DMS 273 treated with DMSO at 0.1 percent for 48 hours (cell line): ENCODE measurements at places on chromosomes 11 and 22.

- DNase-seq: no peak
Measured at GRCh38 chr11:34514597-34514996, 1.0 kb upstream of the ELF5 start.

- DNase-seq: no peak
Measured at GRCh38 chr11:120112174-120112796, 25.6 kb downstream of the TRIM29 start.

GRCh38 chr22:46390105-46390651 is 54.7 kb downstream of the TRMU start:
- no peak for DNase-seq

DNA sequence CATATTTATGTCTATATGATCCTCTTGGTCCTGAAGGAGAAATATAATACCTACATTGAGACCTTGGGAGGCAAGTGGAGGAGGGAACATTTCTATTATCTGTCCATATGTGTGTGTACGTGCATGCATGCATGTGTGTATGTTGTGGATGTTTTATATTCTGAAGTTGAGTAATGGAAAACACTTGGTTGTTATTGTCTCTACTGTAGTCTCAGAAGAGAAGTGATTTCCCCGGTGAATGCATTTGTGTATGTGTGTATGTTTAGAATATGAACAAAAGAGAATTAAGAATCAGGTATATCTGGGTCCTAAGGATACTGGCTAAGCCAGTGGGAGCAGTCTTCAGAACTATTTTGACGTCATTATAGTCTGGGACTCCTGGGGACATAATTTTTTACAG is at the start of gene OR52N1:
Gene OR52N1 (minus strand): TSS at position 101 of the 400 bp plus-strand sequence. CDS start 2,449 bp downstream, outside the sequence.
- no peak for DNase-seq

DNA sequence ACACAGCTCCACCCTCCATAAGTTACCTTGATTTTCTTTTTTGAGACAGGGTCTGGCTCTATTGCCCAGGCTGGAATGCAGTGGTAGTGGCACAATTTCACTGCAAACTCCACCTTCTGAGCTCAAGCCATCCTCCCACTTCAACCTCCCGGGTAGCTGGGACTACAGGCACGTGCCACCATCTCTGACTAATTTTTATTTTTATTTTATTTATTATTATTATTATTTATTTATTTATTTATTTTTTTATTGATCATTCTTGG is 9.6 kb downstream of the RPS3 start:
- no peak for DNase-seq

DNA sequence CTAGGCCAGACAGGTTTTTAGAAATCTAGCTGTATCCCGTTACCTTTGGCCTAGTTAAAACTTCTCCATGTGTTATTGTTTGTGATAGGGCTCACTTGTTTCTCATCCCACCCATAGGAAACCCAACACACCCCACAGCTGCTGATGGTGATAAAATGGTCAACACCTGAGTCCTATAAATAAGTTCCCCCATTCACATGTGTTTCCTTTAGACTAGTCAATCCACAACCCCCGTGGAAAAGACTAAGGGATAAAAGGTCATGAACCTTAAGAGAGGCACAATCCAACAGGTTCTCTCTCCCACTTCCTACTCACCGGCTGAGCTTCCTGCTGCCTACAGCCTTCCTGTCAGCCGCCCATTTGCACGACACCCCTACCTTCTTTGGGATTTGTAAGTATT is 768.4 kb downstream of the JRKL start:
- no peak for DNase-seq

DNA sequence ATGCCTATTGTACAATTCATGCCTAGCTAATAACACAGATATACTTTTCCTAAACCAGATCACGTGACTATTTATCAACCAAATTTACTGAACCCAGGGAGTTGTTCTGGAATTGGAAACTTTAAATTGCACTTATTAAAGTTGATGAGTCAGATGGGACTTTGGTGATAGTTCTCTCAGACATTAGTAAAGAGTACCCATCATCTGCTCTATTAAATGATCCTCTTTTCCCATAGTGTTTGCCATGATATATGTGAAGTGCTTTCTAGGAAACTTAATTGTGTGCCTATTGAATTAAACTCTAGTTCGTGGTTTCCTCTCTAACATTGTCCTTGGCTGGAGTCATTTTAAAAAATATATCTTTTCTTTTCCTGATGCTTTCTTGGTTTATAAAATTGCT is 99.0 kb downstream of the UVRAG start:
- DNase-seq: no peak

GRCh38 chr11:122814401-122814800 is 23.9 kb upstream of the CRTAM start:
- DNase-seq: no peak

GRCh38 chr11:113705871-113706655 is at the start of gene TMPRSS5:
TMPRSS5 (minus strand) TSS chr11:113706308; CDS start chr11:113706224, 84 bp downstream.
- DNase-seq: no peak

DNA sequence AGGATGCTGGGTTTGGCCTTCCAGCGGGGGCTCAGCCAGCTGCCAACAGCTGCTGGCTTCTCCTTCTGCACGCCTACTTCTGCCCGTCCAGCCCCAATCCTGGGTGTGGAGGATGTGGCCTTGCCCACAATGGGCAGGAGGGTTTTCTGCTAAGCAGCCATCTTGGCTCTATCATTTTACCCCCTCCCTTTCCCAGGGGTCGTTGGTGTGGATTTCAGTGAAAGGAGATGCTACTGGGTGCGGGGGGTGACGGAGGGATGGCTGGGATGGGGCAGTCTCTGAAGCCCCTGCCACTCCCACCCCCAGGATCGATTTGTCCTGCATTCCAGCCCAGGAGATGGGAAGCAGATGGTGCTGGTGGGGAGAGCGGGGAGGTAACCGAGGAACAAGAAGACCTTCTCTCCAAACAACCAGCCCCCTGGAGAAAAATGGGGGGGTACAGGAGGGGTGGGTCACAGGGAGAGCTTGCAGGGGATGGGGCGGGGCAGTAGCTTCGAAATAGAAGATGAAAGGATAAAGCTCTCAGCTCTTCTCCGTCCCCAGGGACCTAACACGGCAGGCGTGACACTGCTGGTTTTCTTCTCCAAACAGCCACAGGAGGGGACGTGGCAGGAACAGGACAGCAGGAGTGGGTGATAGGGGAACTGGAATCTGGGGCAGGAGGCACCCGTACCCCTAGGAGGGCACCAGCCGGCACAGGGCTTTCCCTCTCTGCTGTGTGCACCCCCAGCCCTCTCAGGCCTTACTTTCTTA is 68.9 kb downstream of the NECTIN1 start:
- no peak for DNase-seq

DNA sequence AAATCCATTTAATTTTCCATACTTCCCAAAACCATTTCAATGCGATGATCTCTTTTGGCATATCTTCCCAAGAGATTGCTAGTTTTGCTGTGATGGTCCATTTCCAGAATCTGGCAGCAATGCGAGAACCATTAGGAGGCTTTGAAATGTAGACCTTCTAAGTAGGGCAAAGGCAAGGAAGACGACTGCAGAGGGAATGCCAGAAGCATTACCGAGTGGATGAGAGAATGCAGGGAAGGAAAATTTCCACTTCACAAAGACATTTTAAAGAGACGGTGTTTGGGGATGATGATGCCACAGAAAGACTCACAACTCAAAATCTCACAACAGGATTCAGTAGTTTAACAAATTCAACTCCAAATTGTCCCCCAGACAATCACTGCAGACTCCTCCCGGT is 471 bp upstream of the CEP126 start:
- DNase-seq: no peak

- no peak for DNase-seq
Measured at GRCh38 chr11:83041126-83041525, 30.6 kb downstream of the RAB30 start.

DNA sequence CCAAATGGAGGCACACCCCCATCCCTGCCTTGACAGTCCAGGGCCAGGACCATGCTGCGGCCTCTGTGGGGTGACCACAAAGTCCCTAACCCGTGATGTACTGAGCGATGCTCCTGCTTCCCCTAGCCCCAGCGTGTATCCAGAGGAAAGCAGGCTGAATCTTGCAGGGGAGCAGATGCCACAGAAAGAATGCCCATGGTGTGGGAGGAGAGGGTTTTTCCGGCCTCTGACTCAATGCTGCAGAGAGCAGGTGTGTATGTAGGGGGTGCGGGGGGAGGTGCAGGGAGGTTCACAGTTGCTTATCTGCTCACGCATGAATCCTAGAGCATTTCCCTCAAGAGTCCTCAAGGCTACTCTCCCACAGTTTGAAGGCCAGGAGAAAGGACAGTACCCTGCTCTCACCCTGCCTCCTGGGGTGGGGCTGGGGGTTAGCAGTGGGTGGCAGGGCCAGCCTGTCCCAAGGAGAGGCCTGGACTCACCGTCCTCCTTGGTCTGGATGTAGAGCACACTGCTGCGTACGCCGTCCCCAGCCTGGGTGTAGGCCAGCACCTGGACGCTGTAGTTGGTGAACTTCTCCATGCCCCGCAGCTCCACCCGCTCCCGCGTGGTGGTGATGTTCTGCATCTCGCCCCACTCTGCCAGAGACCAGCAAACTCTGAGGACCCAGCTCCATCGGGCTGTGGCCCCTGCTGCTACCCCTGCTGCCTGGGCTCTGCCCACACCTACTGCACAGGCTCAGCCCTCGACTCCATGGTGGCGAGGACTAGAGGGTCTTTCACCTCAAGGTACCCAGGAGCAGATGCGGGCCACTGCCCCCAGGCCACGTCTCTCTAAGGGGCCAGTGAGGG is 130.8 kb downstream of the CEP164 start:
- DNase-seq: no peak
